ENCODE measurements at places on chromosomes 12 and 14. TPM values are rescaled to one million over a fixed set of nuclear protein-coding genes. Genes with fewer than 3 reads are reported as not detected.

- no peak for DNase-seq
Observed at GRCh38 chr12:1872001-1872400, 46.5 kb downstream of the CACNA2D4 start.

- DNase-seq, result peak; percentile 86
Observed at GRCh38 chr14:99035712-99036610, 236.0 kb downstream of the BCL11B start.

DNA sequence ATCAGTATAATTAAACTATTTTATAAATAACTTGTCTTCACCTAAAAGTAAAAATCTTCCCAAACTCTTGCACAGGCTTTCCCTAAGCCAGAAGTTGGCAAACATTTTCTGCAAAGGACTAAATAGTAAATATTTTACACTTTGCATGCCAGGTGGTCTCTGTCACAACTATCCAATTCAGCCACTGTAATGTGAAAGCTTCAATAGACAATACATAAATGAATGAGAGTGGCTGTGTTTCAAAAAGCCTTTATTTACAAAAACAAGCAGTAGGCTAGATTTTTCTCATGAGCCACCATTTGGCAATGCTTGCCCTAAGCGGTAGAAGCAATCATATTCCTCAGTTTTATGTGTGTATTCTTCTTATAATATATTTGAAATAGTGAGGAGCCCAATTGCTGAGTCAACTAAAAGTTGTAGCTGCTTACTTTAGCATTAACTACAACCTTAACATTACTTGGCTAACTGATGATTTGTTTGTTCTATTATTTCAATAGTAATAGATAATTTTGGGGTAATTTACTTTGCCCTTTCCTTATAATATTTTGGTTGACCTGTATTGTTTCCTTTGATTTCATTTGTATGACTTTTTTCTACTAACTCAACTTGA, 236.0 kb upstream of the SYT1 start:
- DNase-seq, result no peak

The KSR2 gene
- 0.06 TPM for total RNA-seq

DNA sequence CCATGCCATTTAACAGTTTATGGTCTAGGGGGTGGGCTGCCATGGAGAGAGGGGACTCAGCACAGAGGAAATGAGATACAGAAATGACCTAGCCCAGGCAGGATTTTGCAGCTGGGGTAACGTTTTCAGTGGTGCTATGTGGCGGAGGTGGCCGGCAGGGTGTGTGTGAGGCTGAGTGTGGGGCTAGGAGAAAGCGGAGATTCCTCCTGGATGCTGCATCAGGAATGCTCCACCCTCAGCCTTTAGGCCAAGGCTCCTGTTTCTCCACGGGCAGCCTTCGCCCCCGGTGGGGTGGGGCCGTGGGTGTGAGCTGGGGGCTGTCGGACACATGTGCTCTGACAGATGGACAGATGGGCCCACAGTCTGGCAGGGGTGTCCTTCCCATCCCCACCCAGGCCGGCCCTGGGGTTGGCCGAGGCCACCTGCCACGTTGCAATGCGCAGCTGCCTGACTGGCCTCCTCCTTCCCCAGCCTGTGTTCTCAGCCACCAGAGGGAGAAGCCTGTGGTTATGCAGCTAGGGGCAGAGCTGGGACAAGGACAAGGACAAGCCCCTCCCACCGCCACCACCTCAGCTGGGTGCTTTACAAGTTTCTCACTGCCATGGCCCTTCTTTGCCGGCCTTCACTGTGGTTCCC, 44.3 kb downstream of the TEAD4 start:
- DNase-seq, result no peak

DNA sequence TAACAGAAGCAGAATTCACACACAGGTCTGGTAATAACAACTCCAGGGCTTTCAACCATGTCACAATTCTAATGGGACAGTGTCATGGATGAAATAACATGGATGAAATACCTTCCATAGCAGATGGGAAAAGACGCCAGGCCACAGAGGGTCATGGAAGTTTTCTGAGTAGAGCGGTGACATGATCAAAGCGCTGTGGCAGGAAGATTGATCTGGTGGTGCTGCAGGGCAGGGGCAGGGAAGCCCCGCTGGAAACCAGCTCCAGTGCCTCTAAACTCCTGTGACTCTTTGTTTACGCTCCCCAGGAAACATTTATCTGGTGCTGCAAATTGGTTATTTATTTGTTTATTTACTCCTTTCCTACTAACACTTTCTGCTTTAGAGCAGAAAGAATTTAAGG, 108.3 kb upstream of the HMGA2 start:
- no peak for DNase-seq

- DNase-seq, result no peak
Observed at GRCh38 chr12:111150921-111151840, 217.7 kb downstream of the PHETA1 start.

The TNS2 gene
- 18.3 TPM for total RNA-seq

DNA sequence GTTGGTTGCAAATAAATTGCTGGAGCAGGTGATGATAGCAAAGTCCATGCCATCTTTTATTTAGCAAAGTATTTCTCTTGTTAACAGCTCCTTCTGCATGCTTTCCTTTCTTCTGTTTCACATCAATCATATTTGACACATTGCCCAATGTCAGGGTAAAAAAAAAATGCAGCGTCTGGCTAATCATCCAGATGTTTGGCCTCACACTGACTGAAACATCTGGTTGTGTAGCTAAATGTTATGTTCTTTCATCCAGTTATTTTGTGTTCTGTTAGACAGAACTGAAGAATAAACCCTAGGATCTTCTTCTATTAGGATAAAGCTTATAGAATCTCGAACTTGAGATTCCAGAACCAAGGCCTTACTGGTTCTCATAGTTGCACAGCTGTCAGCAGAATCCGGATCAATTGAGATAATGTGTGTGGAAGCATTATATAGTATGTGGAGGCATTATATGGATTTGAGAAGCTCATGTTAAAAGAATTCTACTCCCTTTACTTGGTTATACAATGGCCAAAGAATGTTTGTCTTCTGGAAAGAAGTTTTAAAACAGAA, 859.2 kb downstream of the DIO2 start:
- no peak for DNase-seq

DNA sequence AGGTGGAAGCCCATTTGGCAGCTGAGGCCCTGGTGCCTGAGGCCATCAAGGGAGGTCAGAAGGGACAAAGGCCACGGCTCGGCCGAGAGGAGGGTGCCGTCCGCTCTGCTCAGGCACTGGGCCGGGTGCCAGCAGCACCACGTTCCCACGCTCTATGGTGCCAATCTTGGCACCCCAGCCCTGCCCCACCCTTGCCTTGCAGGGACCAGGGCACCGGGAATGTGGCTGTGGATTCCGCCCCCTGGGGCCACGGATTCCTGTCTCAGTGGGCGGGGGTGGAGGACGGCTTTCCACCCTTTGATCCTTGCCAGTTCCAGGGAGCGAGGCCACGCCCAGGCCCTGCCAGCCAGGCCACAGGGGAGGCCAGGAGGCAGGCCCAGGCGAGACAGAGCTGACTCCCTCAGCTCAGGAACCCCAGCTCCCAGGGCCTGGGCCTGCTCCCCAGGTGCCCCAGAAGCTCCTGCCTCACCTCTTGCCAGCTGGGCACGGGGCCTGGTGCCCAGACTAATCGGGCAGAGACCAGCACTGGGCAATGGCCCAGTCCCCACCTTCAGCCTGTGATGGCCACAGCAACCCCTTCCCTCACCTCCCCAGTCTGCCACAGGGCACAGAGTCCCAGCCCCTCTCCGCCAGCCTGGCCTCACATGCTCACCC, 26.4 kb upstream of the GPR132 start:
- peak; percentile 90 for DNase-seq

- no peak for DNase-seq
Observed at GRCh38 chr12:103975368-103975767, 9.7 kb downstream of the TDG start.

The MYF6 gene
- not detected for total RNA-seq

The AHNAK2 gene
- 4.4 TPM for total RNA-seq

The NFATC4 gene
- total RNA-seq, result 7.1 TPM

DNA sequence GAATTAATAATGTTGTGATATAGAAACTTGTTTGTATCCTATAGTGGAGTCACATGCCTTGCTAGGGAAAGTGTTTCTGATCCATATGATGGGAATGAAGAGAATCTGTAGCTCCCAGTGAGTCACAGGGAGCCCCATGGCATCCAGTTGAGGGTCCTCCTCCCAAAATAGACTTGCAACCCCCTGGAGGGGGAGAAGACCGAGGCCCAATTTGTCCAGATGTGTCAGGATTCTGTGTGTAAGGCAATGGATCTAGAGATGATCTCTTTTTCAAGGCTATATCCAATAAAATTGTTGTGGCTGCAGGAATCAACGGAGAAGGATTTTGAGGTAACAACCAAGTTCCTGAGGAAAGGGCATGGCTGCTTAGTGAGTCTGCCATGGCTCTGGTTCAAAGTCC, 121.8 kb downstream of the BCL11B start:
- DNase-seq, result no peak

DNA sequence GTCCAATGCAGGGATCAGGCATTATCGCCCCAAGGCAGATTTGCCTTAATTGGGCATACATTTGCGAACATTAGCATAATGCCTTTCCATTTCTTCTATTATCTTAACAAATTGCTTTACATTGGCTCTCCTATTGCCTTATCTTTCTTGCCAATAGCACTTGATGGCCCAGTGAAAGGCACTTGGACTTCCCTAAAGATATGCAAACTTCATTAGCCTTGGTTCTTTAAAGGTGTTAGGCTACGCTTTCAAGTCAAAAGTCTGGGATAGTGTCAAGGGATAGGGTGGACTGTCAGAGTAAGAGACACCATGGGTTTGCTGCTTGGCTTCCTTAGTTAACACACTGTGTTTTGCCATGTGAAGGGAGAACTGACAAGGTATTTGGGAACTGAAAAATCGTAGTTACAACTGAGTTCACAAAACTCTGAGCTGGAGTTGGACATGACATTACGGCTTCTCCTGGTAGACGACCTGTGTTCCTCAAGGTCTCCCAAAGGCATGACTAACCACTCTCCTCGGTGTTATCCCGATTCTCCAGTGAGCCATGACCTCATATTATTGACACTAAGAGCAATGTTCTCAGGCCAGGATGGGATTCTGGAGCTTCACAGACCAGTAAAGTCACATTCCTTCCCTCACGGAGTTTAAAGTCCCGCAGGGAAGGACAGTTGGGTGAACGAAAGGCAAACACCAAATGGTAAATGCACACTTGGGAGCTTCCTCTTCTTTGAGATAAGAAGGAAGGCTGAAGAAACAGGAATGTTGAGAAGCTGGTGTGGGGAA, 65.2 kb downstream of the TBC1D30 start:
- DNase-seq, result no peak

- peak; percentile 87 for DNase-seq
Observed at GRCh38 chr14:71142375-71143038, 235.2 kb downstream of the PCNX1 start.

DNA sequence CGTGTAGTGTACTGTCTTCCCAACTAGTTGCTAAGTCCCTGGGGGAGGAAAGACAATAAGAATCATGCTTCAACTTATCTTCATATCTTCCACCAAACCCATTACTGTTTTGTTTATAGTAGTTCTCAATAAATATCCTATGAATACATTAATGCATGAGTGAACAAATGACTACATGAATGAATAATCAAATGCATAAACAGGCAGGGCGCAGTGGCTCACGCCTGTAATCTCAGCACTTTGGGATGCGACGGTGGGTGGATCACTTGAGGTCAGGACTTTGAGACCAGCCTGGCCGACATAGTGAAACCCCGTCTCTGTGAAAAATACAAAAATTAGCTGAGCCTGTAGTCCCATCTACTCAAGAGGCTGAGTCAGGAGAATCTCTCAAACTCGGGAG, 32.1 kb upstream of the NR2C1 start:
- no peak for DNase-seq

DNA sequence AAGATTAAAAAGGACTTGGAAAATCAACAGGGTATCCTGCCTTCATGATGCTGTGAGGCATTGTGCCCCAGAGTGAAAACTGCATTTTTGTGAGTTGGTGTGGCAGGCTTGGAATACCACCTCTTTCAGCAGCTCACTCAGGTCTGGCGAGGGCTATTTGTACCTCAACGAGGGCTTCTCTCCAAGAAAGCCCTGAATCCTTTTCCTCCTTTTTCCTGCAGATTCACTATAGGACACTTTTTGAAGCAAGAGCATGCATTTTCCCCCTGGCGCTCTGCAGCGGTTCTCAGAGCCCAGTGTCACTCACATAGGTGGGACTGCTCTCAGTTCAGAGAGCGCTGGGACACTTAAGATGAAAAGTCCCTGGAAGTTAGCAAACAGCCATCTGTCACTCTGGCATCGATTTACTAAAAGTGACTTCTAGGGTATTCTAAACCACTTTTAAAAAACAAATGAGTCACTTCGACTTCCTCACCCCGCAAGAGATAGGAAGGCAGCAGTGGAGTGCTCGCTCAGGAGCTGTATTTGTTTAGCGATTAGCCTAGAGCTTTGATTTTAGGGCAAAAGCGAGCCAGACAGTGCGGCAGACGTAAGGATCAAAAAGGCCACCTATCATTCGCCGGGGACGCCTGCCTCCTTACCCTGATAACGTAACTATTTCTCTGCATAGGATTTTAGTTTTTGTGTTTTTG, 782 bp upstream of the LGR5 start:
- peak; percentile 45 for DNase-seq

The MYH6 gene
- total RNA-seq, result not detected

All from H4 (cell line).